Stimulated activated naive CD8-positive, alpha-beta T cell treated with anti-CD3 and anti-CD28 coated beads, Interleukin-15, Interleukin-2, amounts not matched to agents 100 U/mL and 50 U/mL, for 24 hours (primary cell): ENCODE measurements at places on chromosomes 16 and 17.

DNA sequence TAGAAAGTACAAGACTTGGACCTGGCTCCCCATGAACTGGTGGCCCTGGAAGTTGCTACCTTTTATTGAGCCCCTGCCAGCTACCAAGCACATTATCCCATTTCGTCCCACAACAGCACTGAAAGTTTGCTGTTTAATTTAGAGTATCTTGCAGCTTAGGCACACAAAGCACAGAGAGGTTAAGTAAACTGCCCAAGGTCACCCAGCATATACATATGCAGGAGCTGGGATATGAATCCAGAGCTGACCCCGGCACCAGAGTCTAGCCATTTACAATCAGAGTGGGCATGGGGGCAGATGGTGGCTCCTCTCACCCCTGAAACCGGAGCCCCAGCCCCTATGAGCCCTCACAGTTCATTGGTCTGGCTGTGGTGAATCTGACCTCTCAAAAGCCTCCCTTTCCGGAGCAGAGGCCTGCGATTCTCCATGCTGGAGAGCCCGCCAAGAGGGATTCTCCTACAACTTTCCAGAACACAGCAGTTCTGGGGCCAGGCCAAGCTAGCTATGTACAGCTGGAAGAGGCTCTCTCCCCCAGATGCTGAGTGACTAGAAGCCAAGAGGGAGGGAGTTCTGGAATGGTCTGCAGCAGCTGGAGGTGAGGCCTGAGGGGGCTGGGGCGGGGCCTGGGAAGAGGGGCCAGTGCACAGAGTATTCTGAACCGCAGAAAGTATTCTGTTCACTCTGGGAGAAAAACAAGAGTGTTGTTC lies 58.3 kb downstream of the SREBF1 start:
- no peak for DNase-seq

GRCh38 chr17:61410141-61411010 lies 10.7 kb downstream of the TBX2 start:
- peak; percentile 86 for DNase-seq

DNA sequence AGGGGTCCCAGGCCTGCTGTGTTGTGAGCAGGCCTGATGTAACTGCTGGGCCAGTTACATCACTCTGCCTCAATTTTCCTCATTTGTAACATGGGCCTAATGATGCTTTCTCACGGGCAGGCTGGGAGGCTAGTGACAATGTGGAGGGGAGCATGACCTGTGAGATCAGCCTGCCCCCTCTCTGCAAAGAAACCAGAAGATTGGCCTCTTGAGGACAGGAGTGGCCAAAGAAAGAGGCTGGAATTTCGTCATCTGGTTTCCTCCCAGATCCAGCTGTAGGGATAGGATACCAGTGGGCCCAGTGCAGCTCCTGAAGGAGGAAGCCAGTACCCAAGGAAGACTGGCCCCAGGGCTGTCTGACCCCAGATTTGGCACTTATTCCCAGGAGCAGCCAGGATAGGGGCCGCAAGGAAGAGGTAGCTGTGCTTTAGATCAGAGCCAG lies 615 bp upstream of the SREBF1 start:
- DNase-seq: no peak

DNA sequence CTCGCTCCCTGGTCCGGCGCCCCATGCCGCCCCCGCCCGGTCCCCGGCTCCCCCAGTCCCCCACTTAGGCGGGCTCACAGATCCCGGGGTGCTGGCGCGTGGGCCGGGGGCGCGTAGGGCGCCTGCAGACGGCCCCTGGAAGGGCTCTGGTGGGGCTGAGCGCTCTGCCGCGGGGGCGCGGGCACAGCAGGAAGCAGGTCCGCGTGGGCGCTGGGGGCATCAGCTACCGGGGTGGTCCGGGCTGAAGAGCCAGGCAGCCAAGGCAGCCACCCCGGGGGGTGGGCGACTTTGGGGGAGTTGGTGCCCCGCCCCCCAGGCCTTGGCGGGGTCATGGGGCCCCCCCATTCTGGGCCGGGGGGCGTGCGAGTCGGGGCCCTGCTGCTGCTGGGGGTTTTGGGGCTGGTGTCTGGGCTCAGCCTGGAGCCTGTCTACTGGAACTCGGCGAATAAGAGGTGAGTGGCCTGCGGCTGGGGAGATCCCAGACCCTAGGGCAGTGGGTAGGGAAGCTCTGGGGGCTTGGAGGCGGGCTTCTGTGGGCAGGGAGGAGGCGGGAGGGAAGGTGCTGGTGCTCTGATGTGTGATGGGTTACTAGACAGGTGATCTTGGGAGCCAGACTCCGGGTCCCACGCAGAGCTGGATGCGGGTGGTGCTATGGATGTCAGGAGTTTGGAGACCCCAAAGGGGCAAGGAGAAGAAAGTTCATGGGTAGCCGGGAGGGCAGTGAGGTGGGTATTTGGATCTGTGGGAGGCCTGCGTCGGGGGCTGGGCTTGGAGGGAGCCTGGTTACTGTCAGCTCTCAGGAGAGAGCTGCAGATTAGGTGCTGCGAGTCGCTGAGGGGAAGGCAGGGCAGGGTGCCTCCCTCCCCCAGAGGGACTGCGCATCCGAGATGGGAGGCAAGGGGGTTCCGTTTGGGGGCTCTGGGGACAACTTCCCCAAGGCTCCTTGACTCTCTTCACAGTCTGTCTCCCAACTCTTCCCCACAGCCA lies 560 bp downstream of the EFNB3 start:
- DNase-seq: no peak

DNA sequence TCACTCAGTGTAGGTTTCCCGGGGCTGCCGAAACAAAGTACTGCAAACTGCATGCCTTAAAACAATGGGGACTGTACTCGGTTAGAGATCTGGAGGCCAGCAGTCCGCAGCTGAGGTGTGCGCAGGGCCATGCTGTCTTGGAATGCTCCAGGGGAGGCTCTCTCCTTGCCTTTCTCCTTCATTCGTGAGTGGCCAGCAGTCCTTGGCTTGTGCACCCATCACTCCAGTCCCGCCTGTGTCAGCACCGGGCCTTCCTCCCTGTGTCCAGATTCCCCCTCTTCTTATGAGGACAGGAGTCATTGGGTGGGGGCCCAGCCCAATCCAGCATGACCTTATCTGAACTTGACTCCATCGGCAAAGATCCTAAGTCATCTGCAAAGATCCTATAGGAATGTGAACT lies 43.4 kb downstream of the COX4I1 start:
- DNase-seq: no peak

GRCh38 chr16:77711775-77712174 lies 10.5 kb upstream of the NUDT7 start:
- DNase-seq: no peak

DNA sequence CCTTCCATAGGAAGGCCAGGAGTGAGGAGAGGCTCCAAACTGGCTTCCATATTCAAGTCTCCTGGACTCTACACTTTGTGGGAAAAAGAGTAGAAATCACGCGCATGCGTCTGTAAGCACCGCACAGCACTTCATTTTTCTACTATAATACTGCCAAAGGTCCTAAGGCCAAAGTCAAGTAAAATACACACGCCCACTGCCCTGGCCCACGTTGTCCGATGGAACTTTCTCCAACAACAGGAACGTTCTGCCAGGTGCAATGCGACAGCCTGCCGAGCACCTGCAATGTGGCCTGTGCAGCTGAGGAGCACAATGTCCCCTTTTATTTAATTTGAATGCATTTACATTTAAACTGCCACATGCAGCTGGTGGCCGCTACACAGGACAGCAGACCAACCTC lies 23.5 kb downstream of the DNASE1 start:
- DNase-seq: no peak

- no peak for DNase-seq
Measured at GRCh38 chr17:55274355-55275255, 9.8 kb downstream of the HLF start.

GRCh38 chr17:50218771-50219315 lies 17.4 kb upstream of the COL1A1 start:
- DNase-seq: no peak

GRCh38 chr17:68572138-68572842 lies 28.9 kb downstream of the FAM20A start:
- DNase-seq: no peak

GRCh38 chr16:22053921-22054341 lies 38.4 kb upstream of the VWA3A start:
- no peak for DNase-seq

GRCh38 chr16:82629441-82630027 lies 2.8 kb downstream of the CDH13 start:
- no peak for DNase-seq

- no peak for DNase-seq
Measured at GRCh38 chr17:50955160-50955559, 89.0 kb upstream of the TOB1 start.

GRCh38 chr16:78972986-78973385 lies 627.6 kb downstream of the MAF start:
- DNase-seq: no peak

DNA sequence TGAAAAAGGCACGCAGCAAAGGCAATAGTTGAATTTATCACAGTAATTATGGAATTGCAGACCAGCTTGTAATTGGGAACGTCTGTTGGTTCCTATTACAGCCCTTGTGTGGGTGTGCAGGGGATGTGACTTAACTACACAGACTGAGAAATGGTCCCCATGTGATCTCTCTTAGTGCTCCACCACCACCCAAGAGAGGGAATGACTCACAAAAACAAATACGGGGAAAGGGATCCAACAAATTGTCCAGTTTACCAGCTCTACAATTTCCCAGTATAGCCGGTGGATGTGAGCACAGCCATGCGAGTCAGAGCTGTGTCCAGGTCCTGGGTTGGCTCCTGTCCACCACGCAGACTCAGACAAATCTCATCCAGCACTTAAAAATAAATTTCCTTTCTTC lies 337.9 kb downstream of the GRIN2A start:
- DNase-seq: no peak

- DNase-seq: no peak
Measured at GRCh38 chr17:43718544-43718943, 40.0 kb downstream of the SOST start.

- DNase-seq: no peak
Measured at GRCh38 chr16:84663433-84664101, 15.3 kb downstream of the KLHL36 start.

- peak; percentile 81 for DNase-seq
Measured at GRCh38 chr17:58006560-58006923, 504 bp downstream of the SRSF1 start.

DNA sequence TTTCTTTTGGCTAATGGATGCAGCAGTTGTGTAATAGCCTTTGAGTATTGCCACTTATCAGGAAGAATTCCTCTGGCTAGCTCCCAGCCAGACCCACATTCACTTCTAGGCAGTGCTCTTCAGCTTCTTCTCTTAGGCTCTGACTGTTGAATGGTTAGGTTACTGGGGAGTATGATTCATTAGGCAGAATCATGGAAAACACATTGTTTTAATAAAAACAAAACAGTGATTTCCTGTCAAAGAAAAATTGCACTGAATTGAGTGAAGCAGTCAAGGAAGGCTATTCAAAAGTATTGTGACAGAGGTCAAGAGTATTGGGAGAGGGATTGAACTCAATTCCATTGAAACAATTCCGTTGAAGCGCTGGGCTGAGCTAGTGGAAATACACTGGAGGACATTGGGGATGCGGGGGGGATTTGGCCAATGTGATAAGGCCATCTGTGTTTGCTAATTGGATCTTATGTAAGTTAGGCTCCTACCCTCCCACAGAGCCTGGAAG lies 68.0 kb downstream of the CNTNAP4 start:
- DNase-seq: no peak

DNA sequence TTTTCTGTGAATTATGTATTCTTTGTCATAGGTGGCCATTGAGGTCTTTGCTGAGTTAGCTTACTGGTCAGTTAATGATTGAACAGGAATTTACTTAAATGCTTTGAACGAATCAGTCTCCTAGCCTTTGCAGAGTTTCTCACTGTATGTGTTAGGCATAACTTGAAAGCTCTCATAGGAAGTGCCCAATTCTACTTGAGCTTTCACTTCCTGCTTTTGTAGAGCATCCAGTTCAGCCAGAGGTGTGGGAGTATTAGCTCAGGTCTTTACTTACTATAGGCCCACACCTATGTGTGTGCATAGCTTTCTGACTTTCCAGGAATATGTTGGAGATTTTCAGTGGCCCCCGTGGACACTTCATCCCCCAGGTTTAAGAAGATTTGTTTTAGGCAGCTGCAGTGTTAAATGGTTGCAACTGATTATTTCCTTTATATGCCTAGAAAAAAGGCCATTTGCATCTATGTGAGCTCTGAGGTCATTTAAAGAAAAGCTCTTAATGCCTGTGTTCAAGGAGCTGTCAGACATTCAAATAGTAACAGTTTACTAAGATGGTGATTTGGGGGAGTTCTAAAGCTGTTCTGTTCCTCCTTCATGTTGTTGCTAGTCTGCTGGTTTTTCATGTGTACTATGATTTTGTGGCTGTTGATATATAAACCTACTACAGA lies 62.3 kb downstream of the PHKB start:
- DNase-seq: no peak

DNA sequence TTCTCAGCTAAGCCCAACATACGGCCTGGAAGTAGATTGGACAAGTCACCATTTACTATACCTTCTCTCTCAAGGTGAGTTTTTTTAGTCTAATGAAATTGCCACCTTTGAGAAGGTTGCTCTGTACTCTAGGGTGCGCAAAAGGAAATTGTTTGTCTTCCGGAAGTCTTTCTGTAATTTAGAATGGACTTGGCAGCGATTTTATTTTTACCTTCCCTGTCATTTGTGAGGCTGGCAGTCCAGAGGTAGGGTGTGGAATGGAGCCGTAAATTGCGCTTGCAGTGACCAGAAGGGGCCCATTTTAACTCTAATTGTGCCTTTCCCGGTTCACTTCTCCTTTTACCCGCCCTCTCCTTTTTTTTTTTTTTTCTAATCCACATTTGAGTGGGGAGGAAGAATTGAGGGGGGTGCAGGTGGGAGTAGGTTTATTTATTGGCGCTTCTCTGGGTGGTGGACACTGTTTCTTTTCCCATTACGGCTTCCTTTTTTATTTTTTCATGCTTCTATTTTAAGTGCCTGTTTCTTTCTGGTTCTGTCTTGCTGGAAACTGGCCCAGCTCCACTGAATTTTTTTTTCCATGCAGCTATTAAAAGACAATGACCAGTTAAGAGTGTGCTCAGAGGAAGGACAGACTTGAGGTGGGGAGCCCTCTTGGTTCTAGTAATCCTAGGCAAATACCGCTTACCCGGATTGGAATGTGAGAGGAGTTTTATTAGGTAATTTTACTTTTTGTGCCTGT lies 89.7 kb upstream of the CLEC18A start:
- DNase-seq: no peak

GRCh38 chr16:10040136-10041080 lies 141.8 kb downstream of the GRIN2A start:
- no peak for DNase-seq

GRCh38 chr16:53950677-53951076 lies 246.7 kb downstream of the FTO start:
- DNase-seq: no peak

- no peak for DNase-seq
Measured at GRCh38 chr16:9545522-9546437, 454.3 kb downstream of the HAPSTR1 start.

- no peak for DNase-seq
Measured at GRCh38 chr17:58316260-58316960, 12.2 kb downstream of the TSPOAP1 start.

DNA sequence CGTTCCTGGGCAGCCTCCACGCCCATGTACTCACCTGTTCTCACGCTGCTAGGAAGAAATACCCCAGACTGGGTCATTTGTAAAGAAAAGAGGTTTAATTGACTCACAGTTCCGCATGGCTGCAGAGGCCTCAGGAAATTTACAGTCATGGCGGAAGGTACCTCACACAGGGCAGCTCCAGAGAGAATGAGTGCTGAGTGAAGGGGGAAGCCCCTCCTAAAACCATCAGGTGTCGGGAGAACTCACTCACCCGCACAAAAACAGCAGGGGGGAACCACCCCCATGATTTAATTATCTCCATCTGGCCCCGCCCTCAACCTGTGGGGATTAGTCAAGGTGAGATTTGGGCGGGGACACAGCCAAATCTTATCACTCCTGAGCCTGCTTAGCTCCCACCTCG lies 18.2 kb downstream of the RAB40C start:
- peak; percentile 69 for DNase-seq

GRCh38 chr17:77436058-77436442 lies 295.3 kb downstream of the SEC14L1 start:
- peak; percentile 33 for DNase-seq
